ENCODE measurements at places on chromosomes 2 and 18.

DNA sequence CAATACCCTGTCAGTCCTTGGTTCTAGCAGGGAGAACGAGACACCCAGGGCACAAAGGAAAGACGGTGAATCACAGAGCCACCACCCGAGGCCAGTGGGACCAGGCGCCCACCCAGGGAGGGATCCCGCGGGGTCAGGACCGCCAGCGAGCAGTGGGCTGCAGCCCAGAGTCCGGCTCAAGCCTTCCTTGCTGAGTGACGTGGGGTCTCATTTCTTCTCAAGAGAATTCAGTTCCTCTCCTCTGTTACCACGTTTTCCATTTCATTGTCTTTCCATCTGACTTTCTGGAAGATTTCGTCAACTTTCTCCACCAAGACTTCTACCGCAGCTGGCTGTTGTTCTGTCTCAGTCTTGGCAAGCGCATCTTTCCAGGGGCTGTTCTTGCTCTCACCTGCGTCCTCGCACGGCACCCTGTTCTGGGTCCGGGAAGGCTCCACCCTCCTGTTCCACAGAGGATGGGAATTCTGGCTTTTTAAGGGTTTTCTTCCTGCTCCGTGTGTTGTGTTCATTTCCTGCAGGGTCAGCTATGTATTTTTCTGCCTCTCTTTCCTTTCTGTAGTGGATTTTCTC, 248.6 kb downstream of the NDUFA10 start:
- no peak for DNase-seq

GRCh38 chr18:74084184-74084855, 63.3 kb downstream of the FBXO15 start:
- DNase-seq, result no peak

GRCh38 chr2:45261746-45262145, 252.5 kb upstream of the SIX2 start:
- no peak for DNase-seq

DNA sequence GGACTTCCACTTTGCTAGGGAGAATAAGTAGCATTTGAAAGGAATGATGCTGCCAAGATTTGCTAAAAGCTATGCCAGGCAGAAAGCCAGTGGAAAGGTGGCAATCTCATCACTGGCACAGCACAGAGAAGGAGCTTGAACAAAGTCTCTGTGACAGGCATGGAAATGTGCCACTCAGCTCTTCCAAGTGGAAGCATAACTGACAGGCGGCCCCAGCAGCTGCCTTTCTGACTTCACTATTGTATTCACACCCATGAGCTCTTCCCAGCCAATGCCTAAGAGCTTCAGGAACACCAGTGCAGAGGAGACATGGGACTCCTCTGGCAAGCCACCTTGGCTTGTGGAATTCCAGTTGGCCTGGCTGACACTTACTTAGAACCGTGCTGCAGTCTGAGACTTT, 134.6 kb upstream of the REG3G start:
- no peak for DNase-seq

GRCh38 chr2:232478571-232479340, 8.9 kb downstream of the ECEL1 start:
- no peak for DNase-seq

DNA sequence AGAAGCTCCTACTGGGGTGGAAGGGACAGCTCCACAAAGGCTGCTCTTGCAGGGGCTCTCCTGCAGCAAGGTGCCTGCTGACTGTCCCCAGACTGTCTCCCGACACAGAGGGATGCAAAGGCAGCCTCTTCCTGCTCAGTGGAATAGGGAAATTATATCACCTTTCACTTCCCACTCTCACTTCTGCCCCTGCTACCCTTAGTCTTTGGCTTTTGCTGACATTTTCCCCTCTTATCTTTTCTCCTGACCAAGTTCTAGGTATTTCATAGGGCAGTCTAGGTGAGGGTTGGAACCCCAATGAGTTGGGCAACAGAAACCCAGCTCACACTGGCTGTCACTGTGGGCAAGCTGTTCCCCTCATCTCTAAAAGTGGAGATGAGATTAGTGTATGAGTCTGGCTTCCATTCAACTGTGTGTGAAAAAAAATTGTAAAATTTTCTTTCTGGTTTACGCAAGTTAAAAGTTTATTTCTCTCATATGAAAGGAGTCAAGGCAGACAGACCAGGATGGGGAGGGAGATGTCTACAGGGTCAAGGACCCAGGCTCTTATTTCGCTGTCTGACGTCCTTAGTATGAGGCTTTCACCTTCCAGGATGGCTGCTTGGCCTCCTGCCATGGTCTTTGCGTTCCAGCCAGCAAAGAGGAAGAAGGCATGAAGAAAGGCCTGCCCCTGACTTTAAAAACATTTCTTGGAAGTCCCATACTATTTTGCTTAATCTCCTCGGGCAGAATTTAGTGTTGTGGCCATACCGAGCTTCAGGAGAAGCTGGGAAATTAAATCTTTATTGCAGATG, 7.5 kb upstream of the MOCOS start:
- no peak for DNase-seq

DNA sequence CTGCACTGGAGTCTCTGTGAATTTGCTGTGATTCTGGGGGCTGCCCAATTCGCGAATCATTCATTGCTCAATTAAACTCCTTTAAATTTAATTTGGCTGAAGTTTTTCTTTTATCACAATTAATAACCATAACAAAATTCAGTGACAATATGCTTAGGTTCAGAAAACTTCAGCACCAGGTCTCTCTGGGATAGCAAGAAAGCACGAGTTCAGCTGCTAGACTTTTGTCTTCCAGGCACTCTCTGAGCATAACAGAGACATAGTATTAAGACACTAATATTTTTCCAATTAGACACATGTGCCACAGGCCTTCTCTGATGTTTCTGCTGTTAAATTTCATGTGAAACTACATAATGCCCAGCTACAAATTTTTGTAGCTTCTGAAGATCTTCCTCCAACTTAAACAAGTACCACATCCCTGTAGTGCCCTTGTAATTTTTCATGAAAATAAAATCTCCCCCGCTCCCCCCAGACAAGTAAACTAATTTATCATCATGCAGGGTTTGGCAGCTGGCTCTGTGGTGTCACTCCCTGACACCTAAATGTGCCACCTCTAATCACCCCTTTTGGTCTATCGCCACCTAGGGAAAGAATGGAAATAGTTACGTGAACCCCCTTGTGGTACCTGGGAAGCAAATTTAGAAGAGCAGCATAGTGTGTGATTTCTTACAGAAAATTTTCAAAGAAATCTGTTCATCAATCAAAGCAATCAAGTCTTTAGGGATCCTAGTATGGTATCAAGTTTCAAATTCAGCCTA, 94.1 kb downstream of the CSRNP3 start:
- DNase-seq, result no peak

DNA sequence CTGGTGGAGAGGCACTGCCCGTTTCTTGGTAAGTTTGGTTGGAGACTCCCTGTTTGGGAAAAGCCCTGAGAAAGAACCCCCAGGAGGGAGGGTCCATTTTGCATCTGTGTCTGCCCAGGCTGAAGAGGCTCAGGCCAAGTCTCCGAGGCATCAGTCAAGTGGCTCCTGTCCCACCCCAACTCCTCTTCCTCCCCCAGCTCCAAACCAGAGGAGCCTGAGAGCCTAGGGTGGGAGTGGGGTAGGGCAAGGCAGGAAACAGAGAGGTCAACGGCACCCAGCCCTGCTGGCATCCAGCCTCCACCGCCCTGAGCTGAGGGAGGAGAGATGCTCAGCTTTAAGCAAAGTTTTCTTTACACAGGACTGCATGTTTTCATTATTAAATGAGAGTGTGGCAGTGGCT, 38.2 kb downstream of the CYP27C1 start:
- DNase-seq, result no peak

GRCh38 chr2:109339519-109339966, 210.5 kb downstream of the SH3RF3 start:
- DNase-seq, result no peak

DNA sequence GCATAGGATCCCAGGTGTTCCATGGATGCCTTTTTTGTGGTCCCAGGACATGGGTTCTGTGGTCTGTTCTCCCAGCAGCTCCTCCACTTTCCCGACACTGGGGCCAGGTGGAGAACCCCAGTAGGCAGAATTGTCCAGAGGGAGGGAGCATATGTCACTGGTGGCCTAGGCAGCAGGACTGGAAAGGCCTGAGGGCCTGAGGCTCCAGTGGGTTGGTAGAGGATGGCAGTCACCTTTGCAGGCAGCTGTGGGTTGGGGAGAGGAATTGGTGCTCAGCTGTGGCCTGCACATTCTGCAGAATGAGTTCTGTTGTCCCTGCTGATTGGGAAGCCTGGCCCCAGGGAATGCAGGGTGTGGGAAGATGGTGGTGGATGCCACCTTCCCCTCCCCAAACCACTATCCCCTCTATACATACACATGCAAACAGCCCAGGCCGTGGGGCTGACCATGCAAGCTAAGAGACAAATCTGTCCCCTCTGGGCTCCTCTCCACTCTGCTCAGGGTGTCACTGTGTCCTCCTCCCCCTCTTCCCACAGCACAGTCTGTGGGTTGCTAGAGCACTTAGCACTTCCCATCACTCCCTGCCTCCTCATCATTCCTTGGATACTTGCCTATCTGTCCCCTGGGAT, 11.4 kb downstream of the CTIF start:
- DNase-seq, result no peak

DNA sequence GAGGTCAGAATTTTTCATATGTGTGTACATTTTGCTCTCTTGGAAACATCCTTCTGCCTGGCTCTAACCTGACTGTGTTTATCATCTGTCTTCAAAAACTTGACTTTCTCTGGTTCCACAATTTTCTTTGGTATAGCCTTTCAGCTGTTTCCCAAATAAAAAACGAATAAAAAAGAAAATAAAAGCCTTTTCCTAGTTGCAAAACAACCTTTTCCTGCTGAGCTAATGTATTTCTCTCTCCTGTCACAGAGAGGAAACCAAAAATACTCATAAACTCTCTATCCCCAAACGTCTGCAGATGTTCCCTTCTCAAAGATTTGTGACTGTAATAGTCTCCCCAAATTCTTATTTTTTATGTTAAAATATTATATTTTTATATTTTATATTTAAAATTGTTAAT, 505.3 kb upstream of the SLC39A10 start:
- no peak for DNase-seq

- no peak for DNase-seq
Measured at GRCh38 chr2:224155896-224156295, 116.8 kb upstream of the SERPINE2 start.

GRCh38 chr2:150480241-150480640, 7.2 kb downstream of the RND3 start:
- DNase-seq, result no peak

DNA sequence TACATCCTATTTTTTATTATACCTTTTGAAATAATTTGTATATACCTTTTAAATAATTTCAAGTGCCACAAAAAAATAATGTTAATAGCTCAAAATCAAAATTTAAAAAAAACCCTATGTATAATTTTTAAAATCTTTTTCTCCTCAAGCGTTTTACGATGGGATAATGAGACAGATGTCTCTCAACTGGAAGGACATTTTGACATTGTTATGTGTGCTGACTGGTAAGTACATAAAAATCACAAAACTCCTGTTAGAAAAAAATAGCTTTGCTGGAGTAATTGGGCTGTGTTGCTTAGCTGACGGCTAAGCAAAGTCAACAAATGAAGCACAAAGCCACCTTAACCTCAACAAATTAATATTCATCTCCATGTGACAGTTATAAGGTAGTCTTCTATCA, 198.0 kb upstream of the SIX3 start:
- DNase-seq, result no peak

DNA sequence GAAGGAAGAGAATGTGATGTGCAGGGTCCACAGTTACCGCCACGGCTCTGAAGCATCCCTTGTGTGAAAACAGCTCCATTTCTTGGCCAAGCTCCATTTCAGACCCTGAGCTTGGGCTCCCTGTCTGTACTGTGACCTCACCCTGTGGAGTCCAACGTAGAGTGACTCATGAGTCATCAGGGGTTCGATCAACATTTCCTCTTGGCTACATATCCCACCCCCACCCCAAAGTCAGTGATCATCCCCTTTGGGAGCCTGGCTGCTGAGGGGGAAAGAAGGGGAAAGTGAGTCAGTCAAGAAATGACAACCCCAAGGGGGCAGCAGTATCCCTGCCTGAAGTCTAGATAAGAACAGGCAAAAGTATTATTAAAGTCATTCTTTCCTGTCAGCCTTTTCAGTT, 62.2 kb downstream of the PAPOLG start:
- DNase-seq, result no peak

DNA sequence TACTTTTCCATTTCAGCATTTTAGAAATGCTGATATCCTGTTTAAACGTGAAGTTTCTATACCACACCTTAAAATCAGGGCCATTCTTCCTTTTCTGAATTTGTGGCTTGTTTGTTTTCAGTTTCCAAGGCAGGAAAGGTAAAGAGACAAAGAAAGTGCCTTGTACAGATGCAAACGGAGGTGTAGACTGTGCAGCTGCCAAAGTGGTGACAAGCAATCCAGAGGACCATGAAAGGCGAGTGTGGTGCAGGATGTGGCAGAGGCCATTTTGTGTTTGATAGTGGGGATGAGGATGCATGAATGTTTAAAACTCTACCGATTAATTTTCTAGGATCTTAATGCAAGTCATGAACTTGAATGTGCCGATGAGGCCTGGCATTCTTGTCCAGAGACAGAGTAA, 733 bp downstream of the C2orf74 start:
- DNase-seq, result no peak

GRCh38 chr2:26340831-26341230, 5.1 kb upstream of the SELENOI start:
- no peak for DNase-seq

GRCh38 chr18:4360221-4360715, 94.8 kb downstream of the DLGAP1 start:
- no peak for DNase-seq

DNA sequence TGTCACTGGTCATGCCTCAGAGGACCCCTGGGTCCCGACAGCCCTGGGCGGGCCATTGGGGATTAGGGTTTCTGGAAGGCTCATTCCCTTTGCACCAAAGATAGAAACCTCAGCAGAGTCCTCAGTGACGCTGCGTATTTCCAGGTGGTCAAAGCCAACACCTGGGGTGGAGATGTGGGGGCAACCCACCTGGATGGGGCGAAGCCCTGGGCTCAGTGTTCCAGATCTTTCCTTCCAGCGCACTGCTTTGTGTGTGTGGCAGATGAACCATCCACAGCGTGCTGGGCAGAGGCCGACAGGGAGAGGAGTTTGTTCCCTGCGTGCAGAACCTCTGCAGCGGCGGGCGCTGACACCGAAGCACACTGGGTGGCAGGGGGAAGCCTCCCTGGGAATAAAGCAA, 143.9 kb downstream of the CTIF start:
- DNase-seq, result no peak

- no peak for DNase-seq
Measured at GRCh38 chr18:36181898-36182506, 5.3 kb upstream of the MOCOS start.

- DNase-seq, result peak; percentile 52
Measured at GRCh38 chr18:52499644-52500043, 159.6 kb downstream of the DCC start.

DNA sequence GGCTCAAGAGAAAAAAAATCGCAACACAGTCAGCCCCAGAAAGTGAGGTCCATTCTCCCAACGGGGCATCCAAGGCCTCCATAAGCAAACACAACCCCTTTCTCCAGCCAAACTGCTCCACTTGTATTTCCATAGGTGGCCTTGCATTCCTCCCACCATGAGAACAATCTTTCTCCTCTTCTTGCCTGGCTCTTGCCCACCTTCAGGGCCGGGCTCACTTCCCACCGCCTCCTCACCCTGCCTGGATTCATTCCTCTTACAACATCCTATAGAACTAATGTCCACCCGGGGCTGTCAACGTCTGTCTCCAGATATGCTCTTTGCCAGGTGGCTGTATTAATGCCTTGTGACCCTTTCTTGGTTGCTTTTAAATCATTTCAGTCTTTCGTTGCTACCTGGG, 124.5 kb downstream of the SMAD7 start:
- no peak for DNase-seq
